ENCODE measurements at places on chromosomes 5 and 9.

- DNase-seq, result no peak
Measured at GRCh38 chr9:90825586-90825985, 24.0 kb downstream of the SYK start.

DNA sequence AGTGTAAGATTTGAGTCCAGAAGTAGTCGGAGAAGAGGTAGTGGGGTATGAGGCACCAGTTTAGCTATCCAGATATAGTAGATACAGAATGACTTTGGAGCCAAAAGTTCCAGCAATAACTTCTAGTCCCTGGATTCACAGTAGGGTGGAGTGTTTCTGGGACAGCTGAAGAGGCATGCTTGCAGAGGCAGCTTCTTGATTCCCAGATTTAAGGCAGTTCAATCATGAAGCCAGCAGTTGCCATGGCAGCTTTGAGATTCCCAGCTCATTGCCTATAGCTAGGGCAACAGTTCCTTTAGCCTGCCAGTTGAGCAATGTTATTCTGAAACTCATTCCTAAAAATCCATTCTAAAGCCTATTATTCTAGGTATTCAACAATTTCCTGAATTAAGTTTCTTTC, 79.2 kb downstream of the LIX1 start:
- no peak for DNase-seq

DNA sequence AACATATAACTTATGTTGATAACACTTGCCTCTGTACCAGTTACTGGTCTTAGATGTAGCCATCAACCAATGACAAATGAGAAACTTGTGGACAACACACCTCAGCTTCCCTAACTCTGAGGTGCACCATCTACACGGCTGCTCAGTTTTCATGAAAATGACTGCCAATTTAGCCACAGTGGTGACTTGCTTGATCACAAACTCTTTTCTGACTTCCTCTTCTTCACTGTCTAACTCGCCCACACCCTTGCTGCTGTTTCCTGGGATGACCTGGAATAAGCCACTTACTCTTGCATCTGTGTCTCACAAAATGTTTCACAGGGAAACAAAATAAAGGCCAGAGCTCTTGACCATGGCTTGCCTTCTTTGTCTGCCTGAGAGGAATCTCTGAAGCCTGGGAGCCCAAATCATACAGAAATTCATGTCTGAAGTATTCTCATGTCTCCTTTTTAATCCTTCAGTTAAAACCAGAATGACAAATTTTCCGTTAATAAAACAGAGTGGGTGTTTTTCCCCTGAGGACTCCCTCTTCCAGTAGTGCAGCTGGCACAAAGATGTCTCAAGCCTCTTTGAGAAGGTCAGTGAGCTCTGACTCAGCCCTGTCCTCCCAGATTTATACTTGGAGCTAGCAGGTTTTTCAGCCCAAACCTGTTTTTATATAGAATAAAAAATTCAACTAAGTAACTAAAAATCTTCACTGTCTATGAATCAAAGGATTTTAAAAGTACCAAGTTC, 126.5 kb upstream of the PAM start:
- DNase-seq, result no peak

DNA sequence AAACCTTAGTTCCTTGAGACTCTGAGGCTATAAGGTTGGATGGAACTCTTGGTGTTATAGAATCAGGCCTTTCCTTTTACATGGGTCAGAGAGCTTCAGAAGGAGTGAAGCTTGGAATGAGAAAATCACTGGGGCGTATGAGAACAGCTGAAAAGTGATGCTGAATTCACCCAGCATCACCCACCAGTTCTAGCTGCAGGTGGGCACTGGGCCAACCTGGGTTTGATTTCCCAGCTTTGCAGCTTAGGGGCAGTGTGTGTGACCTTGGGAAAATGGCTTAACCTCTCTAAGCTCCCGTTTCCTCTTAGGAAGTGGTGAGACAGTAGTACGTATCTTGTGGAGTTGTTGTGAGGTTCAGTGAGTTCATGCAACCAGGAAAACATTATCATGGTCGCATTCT, 10.7 kb downstream of the PCDH12 start:
- DNase-seq, result no peak

- DNase-seq, result no peak
Measured at GRCh38 chr5:180211761-180212035, 2.7 kb upstream of the RASGEF1C start.

- DNase-seq, result no peak
Measured at GRCh38 chr5:115775999-115776398, 40.5 kb downstream of the CDO1 start.

DNA sequence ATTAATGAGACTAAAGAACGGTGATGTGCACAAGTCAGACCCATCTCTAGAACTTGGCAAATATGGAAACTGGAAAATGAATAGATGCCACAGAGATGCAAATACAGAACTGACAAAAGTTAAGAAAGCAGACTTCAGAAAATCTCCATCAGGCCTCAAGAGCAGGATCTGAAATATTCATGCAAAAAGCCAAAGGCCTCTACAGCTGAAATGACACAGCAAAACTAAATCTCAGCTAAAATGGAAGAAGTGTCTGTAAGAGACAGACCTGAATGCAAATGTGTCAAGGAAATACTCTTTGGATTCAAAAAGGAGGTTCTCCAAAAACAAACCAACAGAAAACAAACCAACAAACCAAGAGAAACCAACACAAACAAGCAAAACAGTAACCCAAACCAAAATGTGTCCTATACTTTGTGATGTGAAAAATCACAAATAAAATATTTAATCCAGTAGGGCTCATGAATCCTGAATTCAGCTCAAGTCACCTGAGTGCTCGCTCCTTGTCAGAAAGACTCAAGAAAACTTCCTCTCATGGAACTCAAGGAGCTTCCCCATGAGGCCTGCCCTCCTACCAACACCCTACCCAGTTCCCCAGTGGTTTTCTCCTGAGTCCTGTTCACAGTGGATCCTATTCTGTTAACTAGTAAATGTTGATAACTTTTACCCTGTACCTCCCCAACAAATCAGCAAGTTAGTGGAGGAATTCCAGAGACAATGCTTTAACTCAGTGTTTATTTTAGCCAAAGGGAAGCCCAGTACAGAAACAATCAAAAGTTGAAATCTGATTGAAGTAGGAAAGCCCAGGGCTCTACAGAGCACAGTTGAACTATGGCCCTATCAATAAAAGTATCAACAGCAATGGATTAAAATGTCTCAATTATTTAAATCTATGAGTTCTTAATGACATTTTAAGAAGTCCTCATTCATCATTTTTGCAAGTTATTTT, 14.6 kb downstream of the MRPS27 start:
- no peak for DNase-seq

DNA sequence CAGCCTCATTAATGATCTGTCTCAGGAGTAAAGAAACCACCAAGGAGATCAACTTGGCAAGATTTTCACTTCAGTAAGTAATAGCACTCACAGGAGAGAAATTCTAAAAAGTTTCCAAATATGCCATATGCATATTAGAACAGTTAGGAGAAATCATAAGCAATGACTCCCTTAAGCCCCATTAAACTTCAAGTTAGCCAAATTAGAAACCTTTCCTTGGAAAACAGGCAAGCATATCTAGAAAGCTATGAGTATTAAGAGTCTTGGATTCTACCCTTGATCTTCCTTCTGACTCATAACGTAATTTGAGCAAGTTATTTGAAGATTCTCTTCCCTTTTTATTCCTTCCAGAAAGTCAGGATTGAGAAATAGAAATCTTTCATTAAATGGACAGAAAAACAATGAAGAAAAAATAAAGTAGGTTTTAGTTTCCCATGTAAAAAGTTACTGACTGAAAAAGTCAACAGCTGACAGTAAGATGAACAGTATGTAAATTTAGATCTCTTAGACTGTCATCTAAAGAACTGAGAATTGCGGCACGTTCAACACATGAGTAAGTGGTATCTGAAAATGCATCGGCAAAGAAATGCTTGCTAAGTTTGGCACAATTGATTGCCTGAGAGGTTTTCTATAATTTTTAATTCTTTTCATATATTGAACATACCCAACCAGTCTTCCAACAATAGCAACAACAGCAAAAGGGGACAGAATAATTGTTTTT, 565.7 kb upstream of the FTMT start:
- DNase-seq, result no peak

DNA sequence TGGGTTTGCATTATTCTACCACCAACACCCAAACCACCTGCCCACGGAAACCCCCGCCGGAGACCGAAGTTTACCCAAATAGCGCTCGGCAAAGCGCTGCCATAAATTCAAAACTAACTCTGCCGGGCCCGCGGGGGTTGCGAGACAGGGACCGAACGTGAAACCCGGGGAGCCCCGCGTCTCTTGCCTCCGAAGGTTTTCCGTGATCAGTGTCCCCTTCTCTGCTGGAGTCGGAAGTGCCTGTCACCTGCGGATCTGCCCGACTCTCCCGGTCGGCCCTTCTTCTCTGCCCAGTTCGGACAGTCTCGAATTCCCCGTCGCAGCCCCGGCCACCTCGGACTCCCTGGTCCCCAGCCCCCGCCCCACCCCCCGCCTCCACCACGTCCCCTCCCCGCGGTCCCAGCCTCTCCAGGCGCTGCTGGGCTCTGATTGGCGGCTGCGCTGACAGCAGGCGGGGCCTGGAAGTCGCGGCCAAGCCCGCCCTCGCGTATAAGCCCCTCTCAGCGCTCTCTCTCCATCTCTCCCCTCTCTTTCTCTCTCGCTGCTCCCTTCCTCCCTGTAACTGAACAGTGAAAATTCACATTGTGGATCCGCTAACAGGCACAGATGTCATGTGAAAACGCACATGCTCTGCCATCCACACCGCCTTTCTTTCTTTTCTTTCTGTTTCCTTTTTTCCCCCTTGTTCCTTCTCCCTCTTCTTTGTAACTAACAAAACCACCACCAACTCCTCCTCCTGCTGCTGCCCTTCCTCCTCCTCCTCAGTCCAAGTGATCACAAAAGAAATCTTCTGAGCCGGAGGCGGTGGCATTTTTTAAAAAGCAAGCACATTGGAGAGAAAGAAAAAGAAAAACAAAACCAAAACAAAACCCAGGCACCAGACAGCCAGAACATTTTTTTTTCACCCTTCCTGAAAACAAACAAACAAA, at the start of gene RORB:
Gene RORB, plus strand, starts transcription at position 517 of the 929 bp plus-strand sequence. CDS start 642 bp downstream, outside the sequence.
- DNase-seq, result no peak

Measured in esophagus squamous epithelium (tissue), 5 donors.